ENCODE measurements at places on chromosomes 7 and 10.
A peak's percentile ranks its signal among the peaks of the same experiment; 100 is the strongest.

GRCh38 chr10:132715776-132716680 lies 69.9 kb downstream of the NKX6-2 start:
- DNase-seq: no peak

- no peak for DNase-seq
Observed at GRCh38 chr10:27643301-27643700, 102.3 kb downstream of the MKX start.

- no peak for DNase-seq
Observed at GRCh38 chr7:30871655-30872054, 40.0 kb upstream of the AQP1 start.

DNA sequence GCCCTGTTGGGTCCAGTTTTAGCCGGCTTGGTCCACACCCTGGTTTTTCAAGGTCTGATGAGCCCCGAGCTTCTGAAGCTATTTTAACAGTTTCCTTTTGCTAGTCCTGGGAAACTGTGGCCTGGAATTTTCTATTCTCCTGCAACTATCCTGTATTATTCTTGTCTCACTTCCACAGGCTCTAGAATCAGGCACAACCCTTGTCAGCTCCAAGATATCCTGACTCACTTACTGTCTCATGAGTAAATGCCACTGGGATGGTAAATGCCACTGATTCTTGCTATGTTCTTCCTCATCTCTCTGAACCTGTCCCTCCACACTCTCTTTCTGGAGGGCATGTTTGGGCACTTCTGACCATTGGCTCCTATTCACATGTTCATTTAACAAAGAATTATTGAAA lies 611.5 kb upstream of the IGFBP3 start:
- no peak for DNase-seq

DNA sequence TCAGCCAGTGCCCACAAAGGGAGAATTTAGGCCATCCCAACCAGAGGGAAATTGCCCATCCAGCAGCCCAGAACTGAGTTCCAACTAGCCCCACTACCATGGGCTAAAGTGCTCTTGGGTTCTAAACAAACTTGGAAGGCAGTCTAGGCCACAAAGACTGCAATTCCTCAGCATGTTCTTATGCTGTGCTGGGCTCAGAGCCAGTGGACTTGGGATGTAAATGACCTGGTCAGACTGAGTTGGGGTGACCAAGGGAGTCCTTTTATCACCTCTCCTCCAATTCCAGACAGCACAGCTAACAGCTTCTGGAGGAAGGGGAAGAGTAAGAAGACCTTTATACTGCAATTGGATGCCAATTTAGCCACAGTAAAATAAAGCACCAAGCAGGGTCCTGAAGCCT lies 607.2 kb upstream of the KCND2 start:
- no peak for DNase-seq

DNA sequence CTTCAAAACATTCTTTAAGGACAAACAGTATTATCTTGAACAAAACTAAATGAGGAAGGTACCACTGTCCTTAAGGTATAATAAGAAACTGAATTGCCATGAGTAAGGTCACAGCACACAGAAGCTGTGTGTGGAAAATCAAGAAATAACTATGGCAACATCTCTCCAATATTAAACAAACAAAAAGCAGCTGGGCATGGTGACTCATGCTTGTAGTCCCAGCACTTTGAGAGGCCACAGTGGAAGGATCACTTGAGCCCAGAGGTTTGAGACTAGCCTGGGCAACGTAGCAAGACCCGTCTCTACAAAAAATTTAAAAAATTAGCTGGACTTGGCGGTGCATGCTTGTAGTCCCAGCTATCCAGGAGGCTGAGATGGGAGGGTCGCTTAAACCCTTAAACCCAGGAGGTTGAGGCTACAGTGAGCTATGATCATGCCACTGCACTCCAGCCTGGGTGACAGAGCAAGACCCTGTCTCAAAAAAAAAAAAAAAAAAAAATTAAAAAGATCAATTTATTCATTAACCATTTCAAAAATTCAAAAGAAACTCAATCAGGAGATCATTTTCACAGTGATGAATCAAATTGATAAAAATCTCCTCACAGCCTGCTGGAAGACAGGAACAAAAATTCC lies 195.4 kb downstream of the SKIDA1 start:
- no peak for DNase-seq

- no peak for DNase-seq
Observed at GRCh38 chr10:29512425-29512974, 122.3 kb downstream of the SVIL start.

GRCh38 chr7:36787933-36788378 lies 63.7 kb upstream of the AOAH start:
- no peak for DNase-seq

DNA sequence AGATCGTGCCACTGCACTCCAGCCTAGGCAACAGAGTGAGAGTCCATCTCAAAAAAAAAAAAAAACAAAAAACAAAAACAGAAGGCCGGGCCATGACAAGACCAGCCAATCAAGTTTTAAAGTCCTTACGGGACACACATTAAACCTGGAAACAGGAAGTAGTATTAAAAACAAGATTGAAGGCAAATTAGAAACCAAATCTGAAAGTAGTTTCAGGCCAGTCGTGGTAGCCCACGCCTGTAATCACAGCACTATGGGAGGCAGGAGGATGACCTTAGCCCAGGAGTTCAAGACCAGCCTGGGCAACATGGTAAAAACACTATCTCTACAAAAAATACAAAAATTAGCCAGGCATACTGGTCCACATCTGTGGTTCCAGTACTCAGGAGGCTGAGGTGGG lies 18.1 kb downstream of the PSAP start:
- no peak for DNase-seq

- no peak for DNase-seq
Observed at GRCh38 chr10:78706726-78707540, 361.8 kb upstream of the ZMIZ1 start.

DNA sequence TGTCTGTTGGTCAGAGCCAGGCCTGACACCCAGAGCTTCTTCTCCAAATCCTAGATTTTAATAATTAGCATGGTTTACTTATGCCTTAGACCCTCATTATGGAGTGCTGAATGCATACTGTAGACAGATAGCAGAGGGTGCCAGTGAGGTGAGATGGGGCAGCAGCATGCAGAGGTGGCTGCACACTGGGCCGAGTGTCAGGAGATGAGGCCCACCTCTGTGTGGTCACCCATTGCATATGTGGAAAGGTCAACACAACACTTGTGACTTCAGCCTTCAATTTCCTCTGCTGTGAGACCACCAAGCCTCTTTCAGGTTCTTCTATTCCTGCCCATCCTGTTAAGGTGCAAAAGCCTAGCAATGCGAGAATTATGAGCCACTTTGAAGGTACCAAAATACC lies 39.7 kb upstream of the NMT2 start:
- no peak for DNase-seq

GRCh38 chr7:93697901-93698300 lies 123.4 kb upstream of the CALCR start:
- no peak for DNase-seq

- no peak for DNase-seq
Observed at GRCh38 chr10:117720931-117721835, 178.6 kb downstream of the EMX2 start.

DNA sequence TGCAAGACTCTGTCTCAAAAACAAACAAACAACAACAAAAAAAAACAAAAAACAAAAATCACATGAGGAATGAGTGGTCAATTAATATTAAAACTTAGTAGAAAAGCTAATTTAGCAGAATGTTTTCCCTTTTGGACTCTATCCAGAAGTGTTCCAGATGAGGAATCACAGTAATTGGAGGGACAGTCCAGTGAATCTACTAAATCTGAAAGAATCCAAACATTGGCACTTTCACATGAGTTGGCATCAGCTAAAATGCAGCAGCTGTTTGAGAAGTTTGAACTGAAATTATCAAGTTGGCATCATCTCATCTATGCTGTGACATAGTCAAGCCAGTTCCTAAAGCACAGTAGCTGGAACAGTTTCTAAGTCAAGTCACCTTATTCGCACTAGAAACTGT lies 367.8 kb downstream of the PPP1R3A start:
- DNase-seq: no peak

- DNase-seq: no peak
Observed at GRCh38 chr10:104676874-104677273, 35.8 kb downstream of the SORCS3 start.

GRCh38 chr7:36285276-36285675 lies 104.4 kb upstream of the ANLN start:
- DNase-seq: no peak

GRCh38 chr10:116747325-116747724 lies 5.0 kb upstream of the HSPA12A start:
- DNase-seq: no peak

- DNase-seq: peak; percentile 13
Observed at GRCh38 chr10:70578371-70578947, 24.1 kb downstream of the PRF1 start.

DNA sequence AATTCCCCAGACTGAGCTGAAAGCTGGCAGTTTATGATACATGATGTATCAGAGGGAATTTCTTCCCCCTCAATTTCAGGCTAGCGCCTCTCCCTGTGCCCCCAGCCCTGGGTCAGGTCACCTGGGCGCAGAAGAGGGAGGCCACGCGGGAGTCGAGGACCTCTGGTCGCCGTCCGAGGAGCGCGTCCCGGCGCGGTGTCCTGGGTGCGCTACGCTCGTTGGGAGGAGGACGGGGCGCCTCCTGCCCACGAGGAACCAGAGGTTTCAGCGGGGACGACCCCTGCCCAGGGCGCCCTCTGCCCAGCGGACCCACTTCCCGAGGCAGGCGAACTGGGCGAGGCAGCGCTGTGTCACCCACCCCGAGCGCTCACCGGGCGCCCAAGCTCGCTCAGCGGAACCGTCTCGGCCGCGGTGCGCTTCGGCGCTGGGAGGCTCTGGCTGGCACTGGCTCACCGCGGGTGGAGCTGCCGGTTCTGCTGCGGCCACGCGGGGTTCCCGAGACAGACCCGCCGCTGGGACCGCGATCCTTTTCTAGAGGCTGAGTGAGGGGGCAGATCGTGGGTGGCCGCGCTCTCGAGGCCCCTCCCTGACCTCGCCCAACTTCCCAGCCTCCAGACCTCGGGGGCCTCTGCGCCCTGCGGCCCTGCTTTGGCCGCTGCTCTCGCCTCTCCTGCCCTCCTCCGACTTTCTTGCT lies at the start of gene FAM237B:
Gene FAM237B (minus strand): TSS at position 504 of the 694 bp plus-strand sequence. CDS start 1,556 bp downstream, outside the sequence.
- no peak for DNase-seq

- no peak for DNase-seq
Observed at GRCh38 chr7:51314726-51315125, 1.9 kb downstream of the COBL start.

- DNase-seq: no peak
Observed at GRCh38 chr10:75977139-75977538, 545.7 kb downstream of the LRMDA start.
